ENCODE measurements at places on chromosomes 2 and 18. TPM values are rescaled to one million over a fixed set of nuclear protein-coding genes. Genes with fewer than 3 reads are reported as not detected.

GRCh38 chr2:205438241-205438640, 244.1 kb upstream of the NRP2 start:
- no peak for DNase-seq

The ABHD1 gene
- 0.30 TPM for total RNA-seq

- no peak for DNase-seq
Measured at GRCh38 chr18:22322243-22322691, 95.4 kb downstream of the CTAGE1 start.

- no peak for DNase-seq
Measured at GRCh38 chr18:32439802-32440201, 30.9 kb downstream of the GAREM1 start.

DNA sequence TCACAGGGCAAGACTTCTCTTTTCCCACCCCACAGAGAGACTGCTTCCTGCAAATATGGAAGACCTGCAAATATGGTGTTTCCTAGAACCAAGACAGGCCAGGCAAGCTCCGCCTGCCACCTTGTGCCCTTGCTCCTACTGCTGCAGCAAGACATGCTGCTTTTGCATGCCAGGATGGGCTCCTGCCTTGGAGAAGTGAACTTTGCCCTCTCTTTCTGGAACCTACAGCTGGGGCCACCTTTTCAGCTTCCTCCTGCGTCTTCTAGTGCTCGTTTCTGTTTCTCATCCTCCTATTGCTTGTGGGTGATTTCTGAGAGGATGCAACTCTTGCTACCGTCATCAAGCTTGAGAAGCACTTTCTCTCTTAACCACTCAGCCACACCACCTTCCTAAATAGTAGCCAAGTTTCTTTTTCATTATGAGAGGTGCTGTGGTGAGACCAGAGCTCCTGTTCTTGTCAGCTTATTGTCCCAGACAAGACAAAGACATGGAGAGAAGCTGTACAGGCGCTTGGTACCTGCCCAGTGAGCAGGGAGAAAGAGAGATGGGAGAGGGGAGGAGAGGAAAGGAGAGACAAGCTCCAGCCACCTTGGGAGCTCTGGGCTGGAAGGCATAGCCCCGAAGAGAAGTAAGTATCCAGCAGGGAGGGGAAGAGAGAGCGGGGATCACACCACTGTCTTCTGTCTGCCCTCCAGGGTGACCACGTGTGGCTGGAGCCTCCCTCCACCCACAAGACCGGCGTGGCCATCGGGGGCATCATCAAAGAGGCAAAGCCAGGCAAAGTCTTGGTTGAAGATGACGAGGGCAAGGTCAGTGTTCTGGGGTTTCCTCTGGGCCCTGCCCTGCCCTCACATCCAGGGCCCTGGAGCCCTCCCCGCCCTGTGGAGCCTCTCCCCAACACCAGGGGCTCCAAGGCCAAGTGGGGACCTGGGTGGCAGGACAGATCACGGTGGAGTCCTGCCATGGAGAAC, 28.3 kb downstream of the MYO7B start:
- no peak for DNase-seq

The MROH2A gene
- not detected for total RNA-seq

The NEUROD1 gene
- not detected for total RNA-seq

DNA sequence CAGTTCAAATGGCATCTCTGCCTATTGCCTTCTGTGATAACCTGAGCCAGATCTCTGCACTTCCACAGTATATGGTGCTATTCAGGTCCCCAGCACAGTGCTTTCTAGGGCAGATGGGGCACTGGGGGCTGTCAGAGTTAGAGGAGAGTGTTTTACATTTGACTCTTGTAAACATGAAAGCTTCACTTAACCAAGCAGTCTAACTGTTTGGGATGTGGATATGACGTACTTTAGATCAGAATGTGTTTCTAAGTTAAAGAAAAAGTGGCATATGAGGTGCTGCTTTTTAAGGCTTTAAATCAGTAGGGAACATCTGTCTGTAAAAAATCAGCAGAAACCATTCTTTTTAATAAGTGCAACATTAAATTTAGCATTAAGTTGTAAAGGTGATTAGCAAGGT, 75.7 kb downstream of the MYO1B start:
- no peak for DNase-seq

- no peak for DNase-seq
Measured at GRCh38 chr2:25505622-25506021, 163.9 kb upstream of the DNMT3A start.

DNA sequence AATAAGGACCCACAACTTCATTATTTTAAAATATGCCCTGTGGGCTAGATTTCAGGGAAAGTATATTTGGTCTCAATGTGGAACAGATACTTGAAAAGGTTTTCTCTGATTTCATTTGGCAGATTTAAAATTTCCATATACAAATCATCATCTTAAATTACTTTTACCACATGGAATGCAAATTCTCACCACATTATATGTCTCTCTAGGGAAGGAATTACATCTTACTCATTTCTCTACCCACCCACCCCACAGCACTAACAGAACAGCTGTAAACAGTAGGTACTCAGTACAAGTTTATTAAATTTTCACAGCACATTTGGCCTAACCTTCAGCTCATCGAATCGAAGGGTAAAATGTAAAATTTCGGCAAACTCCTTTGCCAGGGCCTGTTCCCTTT, 104.0 kb downstream of the CYRIA start:
- DNase-seq = no peak

- DNase-seq = no peak
Measured at GRCh38 chr18:9969247-9969646, 55.4 kb downstream of the VAPA start.

- no peak for DNase-seq
Measured at GRCh38 chr2:167943897-167944296, 303.5 kb downstream of the STK39 start.

GRCh38 chr2:207766697-207767460, 2.8 kb downstream of the FZD5 start:
- DNase-seq = peak; percentile 88

- DNase-seq = no peak
Measured at GRCh38 chr2:160394153-160394552, 99.5 kb downstream of the RBMS1 start.

DNA sequence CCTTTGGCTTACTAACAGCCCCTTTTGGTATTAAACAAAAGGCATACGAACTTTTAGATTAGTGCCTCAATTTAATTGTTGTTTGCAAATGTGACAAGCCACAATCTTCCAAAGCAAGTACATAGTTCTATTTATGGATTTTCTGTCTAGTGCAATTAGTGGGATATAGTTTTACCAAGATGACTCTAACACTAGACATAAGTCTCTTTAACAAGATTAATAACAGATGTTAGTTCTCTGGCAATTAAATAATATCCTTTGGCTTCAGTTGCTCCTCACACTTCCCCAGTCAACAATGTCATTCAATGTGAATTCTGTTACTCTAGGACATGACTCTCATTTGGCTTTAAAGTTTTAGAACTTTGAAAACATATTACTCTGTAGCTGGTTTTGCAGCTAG, 16.7 kb upstream of the MC4R start:
- DNase-seq = no peak

DNA sequence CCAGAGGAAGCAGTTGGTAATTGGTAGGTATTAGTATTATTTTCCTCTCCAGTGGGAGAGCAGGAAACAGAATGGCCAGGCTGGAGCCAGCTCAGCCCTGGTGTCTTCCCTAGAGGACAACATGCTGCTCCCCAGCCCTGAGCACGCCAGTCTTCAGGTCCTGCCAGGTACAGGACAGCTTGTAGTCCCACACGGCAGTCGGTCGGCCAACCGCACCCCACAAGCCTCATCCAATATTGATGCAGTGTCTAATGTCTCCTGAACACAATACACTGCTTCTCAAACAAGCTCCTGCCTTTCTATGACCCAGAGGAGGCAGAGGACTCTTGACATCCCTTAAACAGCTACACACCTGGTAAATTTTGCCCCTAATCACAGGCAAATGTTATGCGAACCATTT, 71.0 kb upstream of the PPP1CB start:
- DNase-seq = peak; percentile 32

The WDPCP gene
- total RNA-seq = 12.8 TPM

The CRYGC gene
- not detected for total RNA-seq

GRCh38 chr2:119645173-119645855, 33.7 kb upstream of the TMEM177 start:
- DNase-seq = no peak

- DNase-seq = no peak
Measured at GRCh38 chr18:33700513-33700976, 122.5 kb downstream of the ASXL3 start.

The SKOR2 gene
- total RNA-seq = not detected

- DNase-seq = no peak
Measured at GRCh38 chr2:677959-678550, 849 bp upstream of the TMEM18 start.

- no peak for DNase-seq
Measured at GRCh38 chr2:164922134-164922533, 33.2 kb downstream of the SLC38A11 start.

DNA sequence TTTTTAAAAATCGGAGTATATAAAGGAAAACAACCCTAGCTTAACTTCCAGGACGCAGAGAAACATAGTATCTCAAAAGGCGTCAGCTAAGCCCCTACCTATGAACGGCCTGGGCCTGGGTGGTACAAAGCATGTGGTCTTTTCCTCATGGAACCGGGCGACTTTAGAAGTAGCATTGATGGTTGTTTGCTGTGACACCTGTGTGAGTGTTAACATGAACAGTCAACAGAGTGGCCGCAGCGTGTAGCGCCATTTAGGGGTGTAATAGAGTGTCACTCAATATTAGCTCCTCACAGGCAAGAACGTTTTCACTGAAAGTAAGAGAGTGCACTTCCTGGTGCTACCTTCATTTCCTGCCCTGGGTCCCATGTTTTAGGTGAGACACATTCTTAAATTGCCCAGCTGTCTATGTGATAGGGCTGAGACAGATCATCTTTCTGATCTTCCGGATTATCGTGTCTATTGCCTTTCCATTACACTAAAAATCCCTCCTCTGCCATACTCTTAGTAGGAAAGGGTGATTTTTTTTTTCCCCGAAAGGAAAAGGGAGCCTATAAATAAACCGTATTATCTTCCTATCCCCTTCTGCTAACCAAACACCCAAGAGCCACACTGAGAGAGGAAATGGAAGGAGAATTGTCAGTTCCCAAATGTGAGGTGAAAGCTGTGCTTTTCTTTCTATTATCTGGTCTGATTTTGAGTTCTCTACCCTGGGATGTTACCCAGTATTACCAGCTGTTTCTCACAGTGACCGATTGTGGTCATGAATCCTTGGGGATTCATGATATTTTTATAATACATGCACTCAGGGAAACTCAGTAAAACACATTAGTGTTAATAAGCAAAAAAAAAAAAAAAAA, 1.3 kb downstream of the GORASP2 start:
- peak; percentile 33 for DNase-seq

DNA sequence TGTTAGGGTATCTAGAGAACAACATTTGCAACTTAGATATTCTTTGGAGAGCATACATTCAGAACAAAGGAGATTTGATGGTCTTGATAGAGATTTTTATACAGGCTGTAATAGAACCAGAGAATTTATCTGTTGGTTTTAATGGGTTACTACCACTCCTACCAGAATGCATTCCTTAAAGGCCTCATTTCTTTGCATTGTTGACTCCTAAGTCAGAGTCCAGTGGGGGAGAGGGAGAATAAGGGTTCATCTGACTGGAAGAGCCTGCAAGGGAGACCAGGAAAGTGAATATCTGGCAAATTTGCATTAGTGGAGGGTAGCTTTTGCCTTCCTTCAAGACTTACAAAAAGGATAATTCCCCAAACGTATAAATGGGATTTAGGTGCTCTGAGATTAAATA, 29.7 kb downstream of the AGPS start:
- no peak for DNase-seq

DNA sequence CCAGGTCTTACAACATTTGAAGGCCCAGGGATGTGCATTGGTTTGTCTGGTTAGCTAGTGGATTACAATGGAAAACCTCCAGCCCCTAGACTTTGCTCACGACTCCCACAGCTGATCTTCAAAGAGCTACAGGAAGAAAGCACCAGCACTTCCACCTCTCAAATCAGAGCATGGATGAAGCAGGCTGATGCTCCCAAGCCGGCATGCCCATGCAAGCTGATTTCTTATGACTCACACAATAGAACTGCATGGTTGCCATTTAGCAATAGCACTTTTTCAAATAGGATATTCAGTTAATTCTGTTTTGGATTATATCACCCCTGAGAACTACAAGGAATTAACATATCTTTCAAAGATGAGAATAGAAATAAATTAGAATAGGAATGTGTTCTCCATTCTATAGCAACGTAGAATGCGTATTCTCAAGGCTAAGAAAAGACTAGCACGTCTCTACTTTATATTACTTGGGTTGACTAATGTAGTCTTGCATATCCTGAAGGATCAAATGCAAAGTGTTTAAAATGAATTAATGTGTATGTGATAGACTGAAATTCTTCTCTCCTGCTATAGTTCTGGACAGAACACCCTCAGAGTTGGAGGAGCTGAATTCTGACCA, 292.4 kb downstream of the TRIB2 start:
- no peak for DNase-seq

The EFR3B gene
- total RNA-seq = 10.1 TPM

GRCh38 chr18:35142275-35142615, 98.6 kb upstream of the ZNF397 start:
- DNase-seq = no peak

- no peak for DNase-seq
Measured at GRCh38 chr18:77012806-77013541, 119.6 kb downstream of the MBP start.

DNA sequence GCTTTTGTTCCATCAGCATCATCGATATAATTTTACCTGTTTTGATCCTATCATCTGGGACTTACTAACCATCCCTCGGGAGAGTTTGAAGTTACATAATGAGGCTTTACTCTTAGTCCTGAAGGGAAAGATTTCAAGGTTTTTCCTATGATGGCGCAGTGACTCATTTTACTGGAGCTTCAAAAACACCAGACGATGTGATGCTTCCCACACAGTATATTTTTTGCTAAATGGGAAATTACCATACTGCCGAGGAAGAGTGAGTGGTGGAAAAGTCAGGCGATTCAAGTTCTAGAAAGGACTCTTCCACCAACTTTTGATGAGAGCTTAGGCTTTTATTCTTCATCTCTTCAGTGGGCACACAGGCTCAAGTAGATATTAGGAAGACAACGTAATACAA, 44.6 kb upstream of the GCG start:
- no peak for DNase-seq

- DNase-seq = no peak
Measured at GRCh38 chr18:48493434-48494230, 45.2 kb upstream of the CTIF start.
